ENCODE measurements at places on chromosomes 7 and 10. TPM values are rescaled to one million over a fixed set of nuclear protein-coding genes. Genes with fewer than 3 reads are reported as not detected.

EIF5AL1 gene
- polyA plus RNA-seq = 2.2 TPM

OR6V1 gene
- not detected for polyA plus RNA-seq

NAT16 gene
- 6.9 TPM for polyA plus RNA-seq

PRXL2A gene
- 151 TPM for polyA plus RNA-seq

SYT15 gene
- polyA plus RNA-seq = 8.8 TPM

PALD1 gene
- polyA plus RNA-seq = 25.1 TPM

TLX1 gene
- 0.33 TPM for polyA plus RNA-seq

EN2 gene
- 0.06 TPM for polyA plus RNA-seq

PNLIPRP3 gene
- polyA plus RNA-seq = not detected

NRP1 gene
- 61.8 TPM for polyA plus RNA-seq

CNPY1 gene
- polyA plus RNA-seq = 0.41 TPM

LMTK2 gene
- polyA plus RNA-seq = 22.6 TPM

ZNF485 gene
- 4.6 TPM for polyA plus RNA-seq

FOXP2 gene
- polyA plus RNA-seq = 17.6 TPM

LRRC17 gene
- 65.1 TPM for polyA plus RNA-seq

CUZD1 gene
- polyA plus RNA-seq = 2.0 TPM

LDB1 gene
- polyA plus RNA-seq = 102 TPM

PRR15 gene
- 0.29 TPM for polyA plus RNA-seq
